ENCODE measurements at places on chromosomes 7 and 10. TPM values are rescaled to one million over a fixed set of nuclear protein-coding genes. Genes with fewer than 3 reads are reported as not detected.

Gene LOXL4
- 176 TPM for total RNA-seq

Gene GDI2
- 253 TPM for total RNA-seq

Gene CCL24
- total RNA-seq: not detected

Gene ITGB8
- 133 TPM for total RNA-seq

Gene ADAMTS14
- 0.19 TPM for total RNA-seq

DNA sequence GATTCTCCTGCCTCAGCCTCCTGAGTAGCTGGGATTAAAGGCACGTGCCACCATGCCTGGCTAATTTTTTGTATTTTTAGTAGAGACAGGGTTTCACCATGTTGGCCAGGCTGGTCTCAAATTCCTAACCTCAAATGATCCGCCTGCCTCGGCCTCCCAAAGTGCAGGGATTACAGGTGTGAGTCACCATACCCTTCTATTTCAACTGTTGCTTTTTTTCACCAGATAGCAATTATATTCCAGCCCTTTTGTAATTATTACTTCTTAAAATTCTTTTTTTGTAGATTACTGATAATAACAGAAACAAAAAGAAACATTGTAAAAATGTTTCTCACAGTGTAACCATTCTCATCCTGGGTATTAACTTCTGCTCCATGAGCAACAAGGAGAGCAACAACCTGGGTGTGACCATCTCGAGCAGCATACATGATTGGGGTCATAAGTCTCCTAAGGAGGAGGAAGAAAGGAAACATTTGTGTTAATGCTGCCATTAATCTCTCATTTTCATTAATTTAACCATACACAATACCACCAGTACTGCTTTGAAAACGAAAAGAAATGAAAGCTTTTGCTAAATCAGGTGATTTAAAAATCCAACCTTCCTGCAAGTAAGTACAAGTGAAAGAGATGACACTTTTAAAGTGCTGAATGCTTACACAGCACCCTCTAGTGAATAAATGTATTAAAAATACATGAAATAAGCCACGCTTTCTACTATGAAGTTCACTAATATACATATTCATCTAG, 41.8 kb downstream of the ASZ1 start:
- ATAC-seq: peak; percentile 87

- peak; percentile 79 for ATAC-seq
Observed at GRCh38 chr7:90892213-90892612, 296.1 kb downstream of the CDK14 start.

GRCh38 chr10:106139915-106140314, 1024.6 kb downstream of the SORCS1 start:
- ATAC-seq: no peak

- ATAC-seq: no peak
Observed at GRCh38 chr7:9752033-9752432, 1221.6 kb upstream of the PHF14 start.

DNA sequence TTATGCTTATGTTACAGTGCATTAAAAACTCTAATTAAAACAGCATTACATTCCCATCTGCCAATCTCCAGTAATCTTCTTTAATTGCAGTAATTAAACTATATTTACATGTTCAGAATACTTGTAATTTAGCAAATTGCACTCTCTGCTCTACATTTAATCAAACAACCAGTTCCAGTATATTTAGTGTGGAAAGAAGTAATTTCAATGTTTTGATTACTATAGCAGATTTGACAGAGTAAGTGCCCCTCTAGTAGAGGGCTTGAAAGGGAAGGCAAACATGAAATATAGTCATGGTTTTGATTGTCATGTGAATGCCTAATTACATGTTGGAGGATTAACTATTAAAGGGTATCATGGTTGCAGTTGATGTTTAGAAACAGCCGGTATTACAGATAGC, 739.7 kb downstream of the AUTS2 start:
- ATAC-seq: no peak

GRCh38 chr10:105206616-105207015, 565.5 kb downstream of the SORCS3 start:
- ATAC-seq: no peak

DNA sequence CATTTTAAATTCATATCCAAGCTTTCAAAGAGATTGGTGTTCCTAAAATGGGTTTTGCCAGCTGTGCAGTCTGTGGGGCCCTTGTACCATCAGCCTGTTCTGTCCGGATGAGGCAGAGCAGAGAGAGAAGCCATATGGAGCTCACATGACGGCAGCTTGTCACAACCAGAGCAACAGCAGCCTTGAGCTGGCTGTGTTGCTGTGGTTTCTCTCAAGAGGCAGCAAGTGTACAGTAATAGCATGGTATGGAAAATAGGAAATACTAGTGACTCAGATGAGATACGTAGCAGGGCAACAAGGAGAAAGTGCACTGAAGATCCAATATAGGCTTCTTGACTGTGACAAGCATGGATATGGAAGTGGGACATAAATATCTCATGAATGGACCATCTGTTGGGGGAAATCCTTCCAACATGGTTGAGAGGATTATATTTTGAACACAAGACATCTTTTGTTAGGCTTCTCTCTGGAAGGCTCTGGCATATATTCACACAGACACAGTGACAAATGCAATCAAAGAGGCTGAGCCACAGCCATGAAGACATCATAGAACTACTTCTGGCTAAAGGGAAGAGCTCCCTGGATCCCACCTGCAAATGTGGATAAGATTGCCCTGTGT, 251.0 kb upstream of the TAC1 start:
- ATAC-seq: no peak

- no peak for ATAC-seq
Observed at GRCh38 chr10:81724431-81724830, 150.6 kb upstream of the NRG3 start.

DNA sequence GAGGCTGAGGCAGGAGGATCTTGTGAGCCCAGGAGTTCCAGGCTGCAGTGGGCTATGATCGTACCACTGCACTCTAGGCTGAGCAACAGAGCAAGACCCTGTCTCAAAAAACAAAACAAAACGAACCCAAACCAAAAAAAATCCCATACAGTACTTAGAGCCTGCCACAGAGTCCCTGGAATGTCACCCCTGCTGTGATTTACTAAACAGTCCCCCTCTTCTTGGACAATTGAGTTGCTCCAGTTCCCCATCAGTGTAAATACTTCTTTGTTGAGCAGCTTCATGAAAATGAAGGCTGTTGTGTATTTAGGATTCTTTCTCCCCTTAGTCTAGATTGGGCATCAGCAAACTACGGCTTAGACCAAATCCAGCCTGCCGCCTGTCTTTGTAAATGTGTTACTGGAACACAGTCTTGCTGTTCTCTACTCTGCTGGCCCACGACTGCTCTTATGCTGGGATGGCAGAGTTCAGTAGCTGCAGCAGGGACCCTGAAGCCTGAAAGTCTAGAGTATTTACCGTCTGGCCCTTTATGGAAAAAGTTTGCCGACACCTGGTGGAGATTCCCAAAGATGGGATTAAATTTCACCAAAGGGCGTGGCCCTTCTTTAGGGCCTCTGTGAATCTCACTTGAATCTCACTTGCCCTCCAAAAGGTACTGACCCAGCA, 57.8 kb downstream of the PALD1 start:
- no peak for ATAC-seq

DNA sequence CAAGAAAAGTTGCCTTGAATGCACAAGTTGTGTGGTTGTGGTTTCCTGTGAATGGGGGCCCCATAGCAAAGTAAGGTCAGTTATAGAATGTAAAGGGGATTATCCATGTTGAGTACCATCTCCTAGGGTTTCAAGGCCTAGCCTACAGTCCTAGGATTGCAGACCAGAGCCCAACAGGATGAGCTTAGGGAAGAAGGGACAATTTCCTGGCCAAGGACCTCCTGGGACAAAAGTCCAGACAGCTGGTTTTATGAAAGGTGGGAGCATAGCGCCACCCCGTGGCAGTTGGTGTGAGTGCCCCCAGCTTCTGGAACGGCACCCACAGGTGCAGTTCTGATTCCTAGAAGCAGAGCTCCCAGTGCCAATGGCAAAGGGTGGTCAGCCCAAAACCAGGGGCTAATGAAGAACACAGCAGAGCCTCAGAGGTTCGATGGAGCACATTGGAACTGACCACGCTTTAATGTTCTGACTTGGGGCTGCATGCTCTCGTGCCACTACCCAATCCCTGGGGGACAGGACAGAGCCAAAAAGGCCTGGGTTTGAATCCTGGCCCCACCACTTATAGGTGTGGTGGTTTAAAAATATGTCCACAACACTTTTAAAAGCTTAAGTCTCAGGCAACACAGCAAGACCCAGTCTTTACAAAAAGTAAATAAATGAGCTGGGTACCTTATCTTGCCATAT, 25.8 kb upstream of the TMEM120A start:
- peak; percentile 57 for ATAC-seq

DNA sequence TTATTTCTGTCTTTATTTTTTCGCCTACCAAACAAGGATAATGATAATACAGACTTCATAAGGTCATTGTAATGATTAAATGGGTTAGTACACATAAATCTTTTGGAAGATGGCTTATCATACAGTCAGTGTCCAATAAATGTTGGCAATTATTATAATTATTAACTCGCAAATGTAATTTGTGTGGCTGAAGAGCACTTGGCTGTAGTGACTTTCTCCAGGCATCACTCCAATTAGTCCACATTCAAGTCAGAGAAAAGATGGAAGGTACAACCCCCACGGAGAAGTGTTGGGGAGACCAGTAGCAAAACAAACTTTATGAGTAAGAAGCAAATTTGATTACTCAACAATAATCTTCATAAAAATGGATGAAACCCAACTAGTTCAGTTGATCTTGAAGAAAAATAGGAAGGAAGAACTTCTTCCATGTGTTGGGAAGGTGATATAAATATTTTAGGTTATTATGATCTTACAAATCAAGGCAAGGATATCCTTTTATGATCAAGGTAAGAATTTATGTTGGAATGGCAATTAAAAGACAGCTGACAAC, 5.1 kb downstream of the AOAH start:
- no peak for ATAC-seq

DNA sequence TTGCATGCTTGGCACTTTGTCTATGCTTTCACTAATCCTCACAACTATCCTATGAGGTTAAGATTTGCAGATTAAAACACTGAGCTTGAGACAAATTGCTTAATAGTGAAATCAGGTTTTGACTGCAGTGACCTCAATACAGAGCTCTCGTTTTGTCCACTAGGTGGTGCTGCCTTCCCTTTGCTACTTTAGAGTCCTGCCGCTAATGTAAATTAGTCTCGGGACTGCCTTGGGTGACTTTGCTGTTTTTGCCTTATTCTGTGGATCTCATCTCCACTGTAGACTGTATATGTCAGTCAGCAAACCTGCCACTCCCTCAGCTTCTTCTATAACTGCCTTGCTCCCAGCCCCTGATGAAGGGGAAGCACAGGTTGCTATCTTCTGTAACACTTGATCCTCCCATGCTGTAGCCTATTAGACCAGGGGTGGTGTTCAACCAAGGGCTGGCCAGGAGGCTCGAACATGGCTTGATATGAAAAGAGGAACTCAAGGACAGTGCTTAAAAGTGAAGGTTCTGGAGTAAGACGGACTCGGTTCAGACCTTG, 26.0 kb downstream of the ASB4 start:
- peak; percentile 56 for ATAC-seq

Data from motor neuron (in vitro differentiated cells).